ENCODE measurements at places on chromosomes 3 and 15.

DNA sequence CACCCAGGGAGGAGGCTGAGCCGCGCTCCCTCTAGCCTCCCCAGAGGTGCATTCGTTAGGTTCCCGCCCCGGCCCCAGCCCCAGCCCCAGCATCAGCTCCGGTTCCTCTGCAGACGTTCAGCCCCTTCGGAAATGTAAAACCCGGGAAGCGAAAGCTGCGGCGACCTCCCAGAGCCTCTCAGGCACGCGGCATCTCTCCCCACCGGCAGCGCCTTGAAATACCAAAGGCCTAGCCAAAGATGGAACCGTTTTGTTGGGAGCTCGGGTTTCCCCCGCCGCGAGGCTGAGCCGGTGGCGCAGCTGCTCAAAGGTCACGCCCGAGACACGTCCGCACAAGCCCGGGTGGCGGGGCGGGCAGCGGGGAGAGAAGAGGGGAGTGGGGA is 77.8 kb upstream of the HES1 start:
- DNase-seq, result peak; percentile 79

DNA sequence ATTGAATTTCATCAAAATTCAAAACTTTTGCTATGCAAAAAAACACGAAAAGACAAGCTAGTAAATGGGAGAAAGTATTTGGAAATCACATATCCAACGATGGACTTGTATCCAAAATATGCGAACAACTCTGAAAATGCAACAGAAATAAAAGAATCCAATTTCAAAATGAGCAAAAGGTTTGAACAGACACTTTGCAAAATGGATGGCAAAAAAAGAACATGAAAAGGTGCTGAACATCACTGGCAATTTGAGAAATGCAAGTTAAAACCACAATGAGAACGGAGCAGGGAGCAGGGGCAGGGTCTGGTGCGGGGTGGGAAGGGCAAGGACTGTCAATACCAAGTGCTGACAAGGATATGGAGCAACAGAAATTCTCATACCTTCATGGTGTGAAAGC is 23.1 kb upstream of the FOXP1 start:
- DNase-seq, result no peak

DNA sequence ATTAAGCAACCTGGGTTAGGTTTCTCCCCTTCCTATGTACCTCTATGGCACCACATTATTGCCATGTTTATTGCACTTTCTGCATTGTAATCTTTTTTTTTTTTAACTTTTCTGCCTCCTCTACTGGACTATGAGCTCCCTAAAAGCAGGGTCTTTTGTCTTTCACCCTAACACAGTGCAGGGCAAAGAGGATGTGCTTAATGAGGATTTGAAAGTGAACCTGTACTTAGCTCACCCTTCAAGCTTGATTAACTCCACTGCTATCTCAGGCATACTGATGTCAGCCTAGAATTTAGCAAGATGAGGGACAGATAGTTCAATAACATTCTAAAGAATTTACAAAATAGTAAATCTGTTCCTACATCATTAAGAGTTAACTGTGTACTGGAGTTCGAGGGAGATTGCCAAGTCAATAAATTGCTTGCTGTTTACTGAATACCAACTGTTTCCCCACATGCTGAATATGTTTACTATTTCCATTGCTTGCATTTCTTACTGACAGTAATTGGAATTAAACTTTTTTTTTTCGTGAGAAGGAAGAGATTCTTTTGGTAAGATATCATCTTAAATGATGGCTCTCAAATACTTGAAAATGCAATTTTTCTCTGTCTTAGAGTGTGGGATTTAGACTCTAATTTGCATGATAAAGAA is 15.7 kb upstream of the PPARG start:
- DNase-seq, result no peak

DNA sequence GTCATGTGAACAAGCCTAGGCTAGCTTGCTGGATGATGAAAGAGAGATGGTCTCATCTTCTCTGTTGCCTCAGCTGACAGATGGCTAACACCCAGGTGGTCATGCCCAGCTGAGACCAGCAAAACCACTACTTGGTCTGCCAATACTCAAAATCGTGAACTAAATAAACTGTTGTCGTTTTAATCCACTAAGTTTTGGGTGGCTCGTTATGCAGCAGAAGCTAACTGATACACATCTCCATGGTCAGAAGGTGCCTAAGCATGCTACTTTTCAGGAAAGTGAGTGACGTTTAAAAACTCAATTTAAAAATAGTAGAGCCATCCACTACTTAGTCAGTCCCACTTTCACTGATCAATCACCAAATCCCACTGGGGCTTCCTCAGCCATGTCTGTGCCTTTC is 52.8 kb downstream of the CCR4 start:
- no peak for DNase-seq

DNA sequence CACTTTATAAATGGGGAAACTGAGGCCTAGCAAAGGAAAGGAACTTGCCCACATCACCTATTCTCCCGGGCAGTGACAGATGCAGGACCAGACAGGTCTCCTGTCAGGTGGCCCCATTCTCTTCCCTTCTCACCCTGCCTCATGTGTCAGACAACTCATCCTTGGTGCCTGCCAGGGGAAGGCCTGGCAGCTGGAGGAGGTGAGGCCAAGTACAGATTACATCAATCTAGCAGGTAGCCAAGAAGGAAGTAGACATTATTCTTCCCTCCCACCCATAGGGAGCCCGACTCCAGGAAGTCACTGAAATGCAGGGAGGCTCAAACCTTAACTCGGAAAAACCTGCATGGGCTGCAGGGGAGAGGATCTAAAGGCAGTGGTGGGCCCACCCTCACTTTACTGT is 39.6 kb downstream of the DAPK2 start:
- DNase-seq, result no peak

- no peak for DNase-seq
Measured at GRCh38 chr15:93024716-93025624, 64.0 kb downstream of the RGMA start.

DNA sequence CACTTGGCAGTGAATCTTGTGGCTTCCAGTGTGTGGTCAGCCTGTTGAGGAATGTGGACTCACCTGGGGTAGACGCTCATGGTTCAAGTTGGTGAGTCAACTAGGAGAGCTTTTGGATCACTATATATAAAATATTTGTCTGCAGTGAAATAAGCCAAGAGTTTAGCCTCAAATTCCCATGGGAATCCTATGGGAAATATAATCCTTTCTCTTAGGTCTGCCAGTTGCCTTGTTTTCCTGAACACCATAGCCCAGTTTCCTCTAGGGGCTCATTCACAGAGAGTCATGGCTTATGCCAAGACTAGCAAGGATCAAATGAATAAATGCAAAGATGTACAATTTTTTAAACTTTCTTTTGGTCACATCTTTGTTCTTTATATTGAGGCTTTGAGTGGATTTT is 100.1 kb upstream of the NPHP3 start:
- DNase-seq, result no peak

DNA sequence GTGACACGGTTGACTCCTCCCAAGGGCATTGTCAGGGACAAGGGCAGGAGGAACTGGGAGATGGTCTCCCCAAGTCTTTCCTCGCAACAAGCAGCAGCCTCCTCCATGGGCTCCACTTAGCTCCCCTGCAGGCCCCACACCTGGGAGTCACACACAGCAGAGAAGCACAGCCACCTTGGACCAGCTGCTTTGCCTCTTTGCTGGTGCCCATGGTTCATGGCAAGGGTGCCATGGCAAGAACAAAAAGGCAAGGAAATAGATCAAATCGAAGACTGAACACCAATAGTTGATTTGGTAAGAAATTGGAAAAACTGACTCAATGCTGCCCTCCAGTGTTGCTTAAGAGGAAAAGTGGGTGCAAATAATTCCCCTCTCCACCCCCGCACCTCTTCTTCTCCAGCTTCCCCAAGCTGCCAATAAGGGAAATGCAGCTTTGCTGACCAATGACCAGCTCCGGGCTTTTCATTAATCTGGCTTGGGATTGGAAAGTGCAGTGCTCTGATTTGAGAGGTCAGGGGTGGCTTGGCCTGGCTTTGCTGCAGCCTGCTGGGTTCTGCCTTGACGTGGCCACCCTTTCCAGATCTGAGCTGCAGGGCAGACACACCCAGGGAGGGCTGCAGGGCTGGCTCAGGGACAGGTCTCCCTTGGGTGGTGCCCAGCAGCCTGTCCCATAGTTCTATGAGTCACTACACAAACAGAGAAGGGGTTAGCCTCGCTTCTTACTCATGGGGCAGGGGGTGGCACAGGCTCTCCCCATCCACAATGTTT is 162.0 kb downstream of the KLF13 start:
- DNase-seq, result peak; percentile 94

DNA sequence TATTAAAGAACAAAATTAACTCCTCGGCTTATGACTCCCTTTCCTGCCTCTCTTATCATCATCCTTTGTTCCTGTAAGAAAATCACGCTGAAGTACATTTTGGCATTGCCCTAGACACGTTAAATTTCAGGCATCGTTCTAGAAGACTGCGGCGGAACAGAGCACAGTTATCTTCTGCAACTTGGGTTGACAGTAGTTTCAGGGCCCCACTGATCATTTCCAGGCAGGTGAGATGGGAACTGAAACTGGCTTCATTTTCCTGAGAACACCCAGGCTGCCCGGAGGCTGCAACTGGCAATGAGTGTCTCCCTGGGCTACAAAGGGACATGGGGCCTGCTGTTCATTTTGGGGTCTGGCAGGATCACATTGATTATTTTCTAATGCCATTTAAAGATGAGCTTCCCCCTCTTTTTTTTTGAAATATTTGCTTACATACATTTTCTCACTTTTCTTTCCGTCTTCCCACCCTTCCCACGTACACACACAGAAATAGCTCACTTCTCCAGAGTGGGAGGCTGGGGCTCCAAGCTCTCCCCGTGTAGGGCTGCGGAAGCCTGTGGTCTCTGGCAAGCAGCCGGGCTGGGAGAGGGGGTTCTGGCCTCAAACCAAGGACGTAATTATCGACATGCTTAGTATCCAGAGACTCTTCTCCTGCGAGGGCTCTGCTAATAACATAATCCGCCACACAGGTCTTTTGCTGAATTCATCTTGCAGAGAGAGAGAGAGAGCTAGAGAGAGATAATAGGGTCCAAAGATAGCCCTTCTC is 267.4 kb downstream of the ABHD5 start:
- DNase-seq, result no peak

DNA sequence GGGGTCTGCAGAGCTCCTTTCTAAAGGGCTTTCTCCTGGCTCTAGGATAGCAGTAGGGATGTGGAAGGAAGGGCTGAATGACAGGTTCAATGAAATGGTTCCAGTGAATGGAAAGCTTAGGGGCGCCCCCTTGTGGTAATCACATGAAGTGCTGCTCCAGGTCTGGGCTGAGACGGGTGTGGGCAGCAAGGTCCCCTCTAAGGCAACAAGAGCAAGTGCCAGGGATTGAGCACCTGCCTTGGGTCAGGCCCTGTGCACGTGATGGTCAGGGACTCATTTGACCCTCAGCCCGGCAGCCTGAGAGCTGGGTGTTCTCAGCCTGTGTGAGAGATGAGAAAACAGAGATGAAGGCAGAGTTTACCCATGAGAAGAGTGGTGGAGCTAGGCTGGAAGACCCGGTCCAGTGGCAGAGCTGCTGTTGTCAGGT is 12.1 kb upstream of the CX3CR1 start:
- peak; percentile 81 for DNase-seq

DNA sequence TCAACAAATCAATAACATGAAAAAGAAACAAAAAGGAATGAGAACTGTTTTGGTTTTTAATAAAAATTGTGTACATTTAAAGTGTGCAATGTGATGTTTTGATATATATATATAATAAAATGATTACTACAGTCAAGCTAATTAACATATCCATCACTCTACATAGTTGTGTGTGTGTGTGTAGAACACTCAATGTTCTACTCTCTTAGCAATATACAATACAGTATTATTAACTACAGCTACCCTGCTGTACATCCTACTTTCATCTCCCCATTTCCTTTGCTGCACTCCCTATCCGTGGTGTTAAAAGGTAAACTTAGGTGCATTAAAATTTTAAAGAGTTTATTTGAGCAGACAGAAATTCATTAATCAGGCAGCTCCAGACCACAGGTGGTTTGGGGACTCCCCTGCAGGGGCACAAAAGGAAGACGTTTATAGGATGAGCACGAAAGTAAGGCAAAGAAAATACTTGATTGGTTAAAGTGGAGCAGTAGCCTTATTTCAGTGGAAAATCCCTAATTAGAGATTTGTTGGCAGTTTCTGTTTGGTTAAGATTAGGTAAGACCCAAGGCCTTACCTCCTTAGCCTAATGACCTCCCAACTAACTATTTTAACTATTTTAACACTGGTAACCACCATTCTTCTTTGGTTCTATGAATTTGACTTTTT is 61.8 kb upstream of the SNRK start:
- no peak for DNase-seq

DNA sequence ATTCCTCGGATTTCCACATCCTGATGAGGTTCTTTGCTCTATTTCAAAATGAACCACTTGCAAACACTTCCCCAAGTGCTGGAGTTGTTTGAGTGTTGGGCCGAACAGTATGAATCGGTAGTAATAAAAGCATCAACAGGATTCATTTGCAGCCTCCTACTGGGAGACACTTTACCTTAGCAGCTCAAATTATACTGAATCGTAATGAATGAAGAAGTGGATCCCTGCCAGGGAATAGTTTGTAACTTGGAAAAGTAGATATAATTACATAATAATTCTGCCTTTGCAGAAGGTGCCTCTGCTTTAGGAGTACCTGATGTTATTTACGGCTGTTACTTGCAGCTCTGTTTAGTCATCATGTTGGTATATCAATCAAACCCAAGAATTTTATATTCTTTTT is 669.1 kb downstream of the CADM2 start:
- no peak for DNase-seq

DNA sequence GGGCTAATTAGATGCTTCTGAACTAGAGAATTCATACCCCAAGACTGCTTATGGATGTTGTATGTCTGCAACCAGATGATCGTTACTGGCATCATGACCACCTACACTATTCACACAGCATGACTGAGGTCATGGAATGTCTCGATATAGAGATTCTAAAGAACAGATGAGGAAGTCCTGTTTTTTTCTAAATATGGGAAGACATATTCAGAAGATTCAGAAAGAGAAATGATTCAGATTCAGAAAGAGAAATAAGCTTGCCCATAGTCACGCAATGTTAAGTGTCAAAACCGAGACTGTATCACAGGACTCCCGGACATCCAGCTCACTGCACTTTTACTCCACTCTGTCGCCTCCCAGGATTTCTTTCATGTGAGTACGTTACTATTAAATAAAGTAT is 136.2 kb downstream of the TPRG1 start:
- DNase-seq, result no peak

DNA sequence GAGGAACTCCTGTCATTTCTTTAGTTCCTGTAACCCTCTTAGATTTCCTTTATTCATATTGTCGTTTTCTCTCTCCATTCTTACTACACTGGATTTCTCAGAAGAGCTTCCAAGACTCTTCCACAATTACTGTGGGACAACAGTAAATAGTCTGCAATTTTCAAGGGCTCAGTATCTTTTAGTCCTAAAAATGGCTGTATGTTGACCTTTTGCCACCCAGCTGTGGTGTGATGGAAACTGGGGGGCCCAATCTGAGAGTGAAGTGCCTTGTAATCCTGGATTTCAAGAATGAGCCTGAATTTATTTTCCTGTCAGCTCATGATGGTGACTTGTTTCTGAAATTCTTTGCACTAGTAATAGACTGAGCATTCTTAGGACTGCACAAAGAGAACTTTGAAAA is 277.6 kb upstream of the RASGRP1 start:
- DNase-seq, result no peak

DNA sequence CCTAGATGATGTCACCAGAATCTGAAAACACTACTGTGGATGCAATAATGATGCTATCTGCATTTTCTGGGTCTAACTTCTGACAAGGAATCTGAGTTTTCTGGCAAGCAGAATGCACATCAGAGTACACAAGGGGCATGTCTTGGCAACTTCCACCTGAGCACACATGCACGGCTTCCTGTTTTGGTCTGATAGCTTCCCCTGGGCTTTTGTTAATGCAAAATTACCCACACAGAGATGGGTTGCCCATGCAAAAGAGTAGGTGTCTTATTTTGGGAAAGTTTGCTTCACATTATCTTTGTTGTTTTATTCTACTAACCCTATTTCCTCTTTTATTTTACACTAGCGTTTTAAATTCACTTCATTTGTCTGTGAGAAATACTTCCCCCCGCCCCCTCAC is 74.2 kb upstream of the SATB1 start:
- DNase-seq, result no peak

Data from AG20443 (cell line).